Activated CD4-positive, alpha-beta T cell treated with anti-CD3 and anti-CD28 coated beads, Interleukin-2, amount 10 ng/mL, durations not matched to agents 7 days and 5 days (primary cell): ENCODE measurements at places on chromosomes 12 and 14.

- peak; percentile 67 for DNase-seq
These were observed 479 bp downstream of the KDM5A start for GRCh38 chr12:388541-389141.

DNA sequence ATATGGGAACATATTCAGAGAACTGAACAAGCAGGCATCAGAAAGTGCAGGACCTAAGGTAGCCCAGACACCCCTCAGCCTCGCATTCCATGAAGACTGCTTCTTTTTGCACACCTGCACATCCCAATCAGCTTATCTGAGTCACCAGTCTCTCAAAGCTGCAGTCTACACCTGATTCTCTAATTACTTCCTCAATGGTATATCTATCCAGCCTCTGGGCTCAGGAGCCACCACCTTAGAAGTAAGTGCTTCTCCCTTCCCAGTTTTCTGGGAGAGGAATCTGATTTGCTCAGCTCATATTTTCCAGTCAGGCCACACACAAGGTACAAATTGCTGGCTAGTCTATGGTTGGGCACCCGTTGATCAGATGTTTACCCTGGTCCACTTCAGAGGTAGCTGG is 21.7 kb downstream of the TC2N start:
- no peak for DNase-seq

GRCh38 chr12:105671720-105672119 is 341.2 kb downstream of the C12orf75 start:
- no peak for DNase-seq

GRCh38 chr12:120346681-120347080 is 19.1 kb upstream of the PLA2G1B start:
- no peak for DNase-seq

- no peak for DNase-seq
These were observed 44.0 kb downstream of the KICS2 start for GRCh38 chr12:64178122-64178521.

- no peak for DNase-seq
These were observed 13.4 kb upstream of the DNAH10 start for GRCh38 chr12:123748661-123749060.

DNA sequence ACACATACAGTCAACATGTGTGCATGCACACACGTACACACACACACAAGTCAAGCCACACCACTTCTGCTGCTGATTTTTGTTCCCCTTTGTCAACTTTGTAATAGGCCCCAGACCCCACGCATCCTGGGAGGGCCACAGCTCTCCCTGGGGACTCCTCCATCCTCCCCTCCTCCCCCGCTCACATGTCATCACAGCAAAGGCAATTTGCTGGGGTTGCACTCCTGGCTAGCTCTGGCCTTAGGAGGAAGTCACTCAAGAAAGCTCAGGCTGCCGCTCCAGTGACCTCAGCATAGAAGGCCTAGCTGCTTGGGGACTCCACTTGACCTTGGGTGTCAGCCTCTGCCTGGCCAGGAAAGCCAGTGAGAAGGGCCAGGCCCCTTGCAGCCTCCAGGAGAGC is 27.2 kb downstream of the NGB start:
- DNase-seq = no peak
